Stimulated activated CD4-positive, alpha-beta T cell treated with anti-CD3 and anti-CD28 coated beads, Interleukin-4, amount 100 ng/mL, for 1 hour (primary cell): ENCODE measurements at places on chromosomes 11 and 22.

DNA sequence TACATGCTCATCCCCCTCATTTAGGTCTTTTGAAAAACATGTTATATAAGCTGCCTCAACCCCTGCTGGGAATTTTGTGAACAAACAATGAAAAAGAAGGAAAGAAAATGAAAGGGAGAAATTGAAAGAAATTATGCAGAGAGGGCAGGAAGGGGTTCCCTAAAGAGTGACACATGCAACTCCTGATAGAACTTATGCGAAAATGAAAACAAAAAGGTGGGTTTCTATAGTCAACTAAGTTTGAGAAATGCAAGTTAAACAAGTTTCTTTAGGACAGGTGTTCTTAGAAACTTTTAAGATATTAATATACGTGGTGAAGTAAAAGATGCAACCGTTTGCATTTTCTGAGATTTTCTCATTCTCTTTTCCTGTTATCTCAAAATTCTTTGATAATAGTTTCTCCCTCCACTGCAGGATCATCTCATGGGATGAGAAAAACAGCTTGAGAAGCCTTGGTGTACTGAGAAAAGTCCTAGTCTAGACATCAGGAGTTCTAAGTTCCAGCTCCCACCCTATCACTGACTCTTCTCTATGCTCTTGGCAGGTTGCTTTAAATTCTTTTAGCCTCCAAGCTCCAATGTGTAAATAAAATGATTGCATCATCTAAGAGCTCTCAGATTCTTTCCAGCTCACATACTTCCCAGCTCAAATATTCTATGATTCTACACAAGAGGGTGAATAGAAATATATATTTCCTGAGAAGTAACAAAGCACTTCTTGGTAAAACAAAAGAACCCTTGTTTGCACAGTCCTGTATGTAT is 109.2 kb downstream of the FAM76B start:
- no peak for DNase-seq

DNA sequence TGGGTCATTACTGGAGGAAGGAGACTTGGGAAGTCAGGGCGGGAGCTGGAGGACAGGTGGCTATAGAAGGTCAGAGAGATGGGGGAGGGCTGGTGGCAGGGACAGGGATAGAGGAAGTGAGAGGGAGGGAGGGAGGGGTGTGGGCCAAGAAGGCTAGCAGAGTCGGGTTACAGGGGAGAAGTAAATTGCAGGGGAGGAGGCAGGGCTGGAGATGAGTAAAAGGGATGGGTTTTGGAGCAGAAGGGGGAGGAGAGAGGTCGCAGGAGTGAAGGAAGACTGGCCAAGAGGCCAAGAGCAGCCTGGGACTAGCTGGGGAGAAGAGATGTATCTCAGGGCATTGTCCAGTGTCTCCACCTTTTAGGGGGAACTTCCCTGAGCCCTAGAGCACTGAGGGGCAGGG is 33.0 kb downstream of the LRRC10B start:
- no peak for DNase-seq

GRCh38 chr11:107676336-107677057 is 35.4 kb downstream of the SLN start:
- no peak for DNase-seq

- no peak for DNase-seq
These were observed 24.3 kb upstream of the ADA2 start for GRCh38 chr22:17243524-17243923.

DNA sequence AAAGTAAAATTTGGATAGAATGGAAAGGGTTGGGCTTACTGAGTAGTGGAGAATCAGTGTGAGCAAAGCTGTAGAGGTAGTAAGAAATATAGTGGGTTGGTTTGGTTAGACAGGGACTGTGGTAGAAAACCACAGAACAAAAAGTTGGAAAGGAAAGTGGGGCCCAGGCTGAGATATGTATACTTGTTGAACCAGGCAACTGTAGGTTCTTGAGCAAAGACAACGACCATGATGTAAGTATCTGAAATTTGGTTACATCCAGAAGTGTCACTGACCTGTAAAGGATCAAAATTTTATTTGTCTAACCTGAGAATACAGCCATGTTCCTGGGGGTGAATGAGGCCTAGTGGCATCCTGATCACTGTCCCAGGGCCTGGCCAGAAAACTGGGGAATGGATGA is 114.1 kb downstream of the STIM1 start:
- DNase-seq = no peak

GRCh38 chr11:49995565-49995964 is 13.2 kb upstream of the OR4C12 start:
- no peak for DNase-seq

DNA sequence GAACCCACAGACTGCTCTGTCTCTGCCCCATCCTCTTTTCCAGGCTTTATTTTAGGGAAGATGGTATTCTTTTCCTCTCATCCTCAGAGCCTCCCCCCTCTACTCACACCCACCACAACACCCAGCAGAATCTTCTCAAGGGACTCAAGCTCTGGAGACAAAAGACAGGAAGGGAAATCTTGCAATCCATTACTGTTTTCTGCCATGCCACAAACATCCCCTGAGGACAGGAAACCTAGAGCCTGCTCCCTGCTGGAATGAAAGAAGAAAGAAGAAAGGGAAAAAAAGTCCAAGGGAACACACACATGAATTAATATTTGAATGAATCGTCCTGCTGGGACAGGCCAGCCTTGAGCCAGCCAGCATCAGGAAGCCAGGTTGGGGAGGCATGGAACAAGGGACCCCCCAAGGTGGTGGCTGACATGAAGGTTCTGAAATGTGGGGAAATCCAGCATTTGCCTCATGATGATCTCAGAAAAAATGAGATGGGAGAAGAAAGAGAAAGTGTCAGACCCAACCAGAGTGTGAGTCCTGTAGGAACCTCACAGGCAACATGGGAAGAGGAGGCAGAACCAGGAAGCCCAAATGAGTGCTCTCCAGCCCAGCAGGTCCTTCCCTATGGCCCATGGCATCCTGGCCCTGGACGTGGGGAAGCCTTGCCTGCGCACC is 34.0 kb downstream of the SLCO2B1 start:
- DNase-seq = no peak

DNA sequence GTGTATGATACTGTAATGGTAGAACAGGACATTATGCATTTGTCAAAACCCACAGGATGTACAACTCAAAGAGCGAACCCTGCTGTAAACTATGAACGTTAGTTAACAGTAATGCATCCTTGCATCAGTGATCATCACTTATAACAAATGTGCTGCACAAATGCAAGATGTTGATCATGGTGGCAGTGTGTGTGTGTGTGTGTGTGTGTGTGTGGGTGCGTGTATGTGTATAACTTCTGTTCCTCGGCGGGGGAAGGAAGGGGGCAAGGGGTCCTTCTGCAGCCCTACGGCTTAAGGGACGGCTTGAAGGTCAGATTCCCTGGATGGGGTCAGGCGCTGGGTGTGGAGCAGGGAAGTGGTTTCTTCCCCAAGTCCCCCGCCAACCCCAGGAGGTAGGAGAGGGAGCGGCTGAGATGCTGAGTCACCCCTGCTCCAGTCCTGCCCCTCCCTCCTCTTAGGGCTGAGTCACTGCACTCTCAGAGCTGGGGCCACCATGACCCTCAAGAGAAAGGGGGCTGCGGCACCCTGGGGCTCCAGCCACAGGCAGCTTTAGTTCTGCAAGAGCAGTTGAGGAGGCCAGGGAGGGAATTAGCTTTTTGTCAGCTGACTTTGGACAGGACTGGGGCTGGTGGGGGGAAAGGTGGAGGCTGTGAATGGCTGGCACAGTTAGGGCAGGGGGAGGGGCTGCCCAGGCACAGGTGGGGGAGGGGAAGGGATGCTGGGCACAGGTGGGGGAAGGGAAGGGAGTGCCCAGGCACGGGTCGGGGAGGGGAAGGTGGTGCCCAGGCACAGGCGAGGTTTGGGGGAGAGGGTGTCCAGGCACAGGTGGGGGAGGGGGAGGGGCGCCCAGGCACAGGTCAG is 8.8 kb upstream of the CTSD start:
- DNase-seq = peak; percentile 64

- DNase-seq = no peak
These were observed 21.3 kb downstream of the LAYN start for GRCh38 chr11:111561791-111562325.

DNA sequence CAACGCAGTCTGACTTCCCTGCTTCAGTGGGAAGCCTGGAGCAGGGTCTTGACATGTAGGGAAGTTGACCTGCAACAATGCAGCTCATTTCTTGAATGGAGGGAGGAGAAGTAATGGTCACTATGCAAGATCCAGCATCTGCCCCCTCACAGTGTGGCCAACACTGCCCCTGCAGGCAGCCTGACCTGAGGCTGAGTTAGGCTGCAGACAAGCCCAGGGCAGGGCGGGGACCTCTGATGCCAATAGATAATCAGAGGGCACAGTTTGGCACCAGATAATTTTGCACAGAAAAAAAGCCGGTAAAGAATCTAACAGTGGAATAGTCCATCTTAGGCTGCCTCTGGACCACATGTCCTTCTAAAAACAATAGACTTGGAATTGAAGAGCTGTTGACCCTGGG is 182.3 kb downstream of the DSCAML1 start:
- DNase-seq = no peak

DNA sequence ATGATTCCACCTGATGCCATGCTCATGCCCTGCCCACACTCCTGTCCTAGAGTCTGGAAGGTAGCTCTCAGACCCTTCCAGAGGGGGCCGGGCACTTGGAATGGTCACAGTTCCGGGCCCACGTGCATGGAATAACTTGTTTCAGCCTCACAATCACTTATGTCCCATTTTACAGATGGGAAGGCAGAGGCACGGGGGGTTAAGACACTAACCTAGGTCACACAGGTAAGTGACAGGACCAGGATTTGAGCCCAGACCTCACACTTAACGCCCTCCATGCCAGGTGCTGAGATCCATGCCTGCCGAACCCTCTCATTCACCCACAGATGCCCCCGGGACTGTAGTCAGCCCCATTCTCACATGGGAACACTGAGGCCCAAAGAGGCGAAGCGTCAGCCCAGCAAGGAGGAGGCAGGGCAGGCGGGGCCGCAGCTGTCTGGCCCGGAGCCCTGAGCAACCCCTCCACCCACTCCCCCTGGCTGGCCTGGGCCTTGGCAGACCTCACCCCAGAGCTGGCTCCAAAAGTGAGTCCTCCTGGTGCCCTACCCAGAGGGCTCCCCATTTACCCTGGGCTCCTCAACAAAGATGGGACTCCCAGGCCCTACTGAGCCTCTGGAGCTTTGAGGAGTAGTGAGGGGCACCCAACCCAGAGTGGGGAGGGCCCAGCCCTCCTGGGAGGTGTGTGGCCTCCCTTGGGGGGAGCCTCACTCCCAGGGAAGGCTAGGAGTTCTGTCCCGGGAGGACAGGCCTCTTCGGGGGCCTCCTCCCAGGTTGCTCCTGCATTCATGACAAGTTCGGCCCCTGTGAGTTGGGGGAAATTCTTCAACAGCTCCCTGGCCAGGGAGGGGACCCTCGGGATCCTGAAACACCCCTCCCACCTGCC is 2.4 kb upstream of the ALDH3B1 start:
- DNase-seq = no peak

DNA sequence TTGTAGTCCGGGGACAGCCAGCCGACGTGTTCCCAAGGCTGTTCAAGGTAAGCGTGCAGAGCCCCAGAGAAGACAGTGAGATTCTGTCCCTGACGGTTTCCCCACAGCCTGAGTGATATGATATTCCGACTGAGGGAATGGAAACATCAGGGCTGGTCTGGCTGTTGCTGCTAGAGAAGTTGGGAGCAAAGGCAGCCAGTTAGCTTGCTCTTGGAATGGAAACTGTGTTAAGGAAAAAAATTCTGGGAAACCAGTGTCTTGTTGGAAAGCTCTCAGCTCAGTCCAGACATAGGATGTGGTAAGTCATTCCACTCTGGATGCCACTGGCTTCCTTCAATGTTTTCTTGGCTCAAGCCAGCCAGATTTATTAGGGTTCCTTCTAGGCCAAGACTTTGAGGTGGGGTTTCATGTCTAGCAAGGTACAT is 8.8 kb downstream of the CRY2 start:
- DNase-seq = no peak

- DNase-seq = no peak
These were observed 22.6 kb downstream of the RASD2 start for GRCh38 chr22:35563211-35563610.

- DNase-seq = no peak
These were observed 11.6 kb downstream of the DDX17 start for GRCh38 chr22:38494498-38494897.

DNA sequence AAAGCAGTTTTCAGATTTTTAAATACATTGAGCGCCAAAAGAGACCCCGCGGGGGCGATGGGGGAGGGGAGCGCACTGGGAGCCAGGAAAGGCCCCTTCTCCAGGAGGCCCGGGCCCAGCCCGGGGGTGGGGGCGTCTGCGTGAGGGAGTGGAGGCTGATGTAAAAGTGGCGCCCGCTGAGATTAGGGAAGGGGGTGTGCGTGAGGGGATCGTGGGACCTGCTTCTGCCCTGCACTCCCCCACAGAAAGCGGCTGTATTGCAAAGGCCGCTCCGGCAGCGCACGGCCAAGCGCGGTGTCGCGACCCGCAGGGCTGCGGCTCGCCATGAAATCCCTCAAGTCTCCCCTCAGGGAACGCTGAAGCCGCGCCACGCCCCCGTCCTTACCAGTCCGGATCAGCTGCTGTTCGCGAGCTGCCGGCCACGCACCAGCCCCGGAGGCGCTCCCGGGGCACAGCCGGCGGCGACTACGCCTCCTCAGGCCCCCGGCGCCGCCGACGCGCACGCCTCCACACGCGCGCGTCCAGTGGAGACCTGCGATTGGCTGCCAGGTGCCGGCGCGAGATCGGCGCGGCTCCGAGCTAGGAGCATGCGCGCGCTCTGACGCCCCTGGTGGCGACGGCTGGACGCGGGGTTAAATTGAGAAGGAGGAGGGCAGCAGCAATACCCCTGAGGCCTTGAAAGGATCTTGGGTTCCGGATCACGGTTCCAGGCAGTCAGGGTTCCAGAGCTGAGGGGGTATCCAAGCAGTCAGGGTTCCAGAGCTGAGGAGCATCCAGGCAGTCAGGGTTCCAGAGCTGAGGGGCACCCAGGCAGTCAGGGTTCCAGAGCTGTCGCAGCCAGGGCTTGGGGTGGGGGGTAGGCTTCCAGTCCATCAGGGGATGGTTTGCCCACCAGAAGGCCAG is at the start of gene ZNF280B:
Gene ZNF280B, minus strand, starts transcription at position 469 of the 903 bp plus-strand sequence. CDS start 19,344 bp downstream, outside the sequence.
- DNase-seq = peak; percentile 83

GRCh38 chr11:35588627-35589026 is 29.6 kb upstream of the FJX1 start:
- no peak for DNase-seq

DNA sequence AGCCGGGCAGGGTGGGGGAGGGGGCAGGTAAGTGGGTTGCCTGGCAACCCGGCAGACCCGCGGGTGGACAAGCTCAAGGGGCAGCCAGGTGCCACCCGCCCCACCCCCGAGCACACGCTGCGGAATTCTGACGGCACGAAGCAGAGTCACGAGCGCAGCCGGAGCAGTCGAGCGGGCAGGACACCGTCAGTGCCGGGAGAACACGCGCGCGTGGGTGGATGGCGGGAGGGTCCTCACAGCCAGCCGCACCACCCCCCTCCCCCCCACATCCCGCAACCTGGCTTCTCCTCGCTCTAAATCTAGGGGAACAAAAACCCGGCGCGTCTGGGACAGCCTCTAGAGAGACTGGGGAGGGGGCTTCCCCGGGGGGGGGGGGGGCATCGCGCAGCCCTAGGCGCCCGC is 133.1 kb upstream of the HSD17B12 start:
- DNase-seq = no peak
